AG04449 (cell line): ENCODE measurements at places on chromosomes 16 and 17.

- DNase-seq: no peak
Measured at GRCh38 chr17:76927577-76927976, 59.4 kb downstream of the MGAT5B start.

DNA sequence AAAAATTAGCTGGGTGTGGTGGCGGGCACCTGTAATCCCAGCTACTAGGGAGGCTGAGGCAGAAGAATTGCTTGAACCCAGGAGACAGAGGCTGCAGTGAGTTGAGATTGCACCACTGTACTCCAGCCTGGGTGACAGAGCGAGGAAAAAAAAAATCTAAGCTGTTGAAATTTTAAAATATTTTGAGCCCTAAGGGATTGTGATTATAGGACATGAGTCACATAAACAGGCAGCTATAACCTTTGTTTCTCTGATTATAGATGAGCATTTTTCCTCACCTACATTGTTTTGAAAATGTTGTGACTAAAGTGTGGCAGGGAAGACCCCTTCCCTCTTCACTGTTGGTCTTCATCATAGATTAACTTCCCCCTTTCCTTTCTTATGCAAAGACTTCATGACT is 135.5 kb downstream of the MGAT5B start:
- DNase-seq: no peak

GRCh38 chr17:51015145-51015558 is 105.5 kb downstream of the SPAG9 start:
- no peak for DNase-seq

DNA sequence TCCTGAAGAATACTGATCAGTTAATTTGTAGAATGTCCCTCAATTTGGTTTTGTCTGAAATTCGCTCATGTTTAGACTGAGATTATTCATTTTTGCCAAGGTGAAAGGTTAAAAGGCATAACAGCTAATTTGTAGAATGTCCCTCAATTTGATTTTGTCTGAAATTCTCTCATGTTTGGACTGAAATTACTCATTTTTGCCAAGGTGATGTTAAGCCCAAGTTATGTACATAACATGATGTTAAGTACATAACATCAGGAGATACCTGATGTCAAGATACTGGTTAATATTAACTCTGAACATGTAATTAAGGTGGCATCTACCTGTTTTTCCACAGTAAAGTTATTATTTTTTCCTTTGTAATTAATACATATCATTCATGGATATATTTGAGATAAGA is 243.4 kb upstream of the PMFBP1 start:
- DNase-seq: no peak

DNA sequence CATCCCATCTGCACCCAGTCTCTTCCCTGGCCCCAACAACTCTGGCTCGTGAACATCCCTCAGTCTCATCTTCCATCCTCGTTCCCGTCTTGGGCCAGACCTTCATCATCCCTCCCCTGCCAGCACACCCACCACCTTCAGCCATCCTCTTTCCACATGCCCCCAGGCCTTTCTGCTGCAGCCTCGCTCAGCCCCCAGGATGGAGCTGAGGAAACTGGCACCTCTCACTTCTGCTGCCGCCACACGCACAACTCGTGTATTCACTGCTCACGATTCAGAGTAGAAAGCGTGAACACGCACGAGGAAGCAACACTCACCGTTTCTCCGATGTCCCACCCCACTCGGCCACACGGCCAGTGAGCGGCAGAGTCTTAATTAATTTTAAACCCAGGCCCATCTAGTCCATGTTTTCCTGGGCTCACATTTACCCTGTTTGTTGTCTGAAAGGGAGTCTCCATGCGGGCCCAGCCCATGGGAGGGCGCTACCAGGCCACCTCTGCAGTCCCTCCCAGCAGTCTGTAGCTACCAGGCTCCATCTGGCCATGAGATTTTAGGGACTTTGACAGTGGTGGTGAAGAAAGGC is 12.5 kb downstream of the C16orf90 start:
- DNase-seq: no peak

- no peak for DNase-seq
Measured at GRCh38 chr17:51427323-51427811, 167.0 kb downstream of the UTP18 start.

DNA sequence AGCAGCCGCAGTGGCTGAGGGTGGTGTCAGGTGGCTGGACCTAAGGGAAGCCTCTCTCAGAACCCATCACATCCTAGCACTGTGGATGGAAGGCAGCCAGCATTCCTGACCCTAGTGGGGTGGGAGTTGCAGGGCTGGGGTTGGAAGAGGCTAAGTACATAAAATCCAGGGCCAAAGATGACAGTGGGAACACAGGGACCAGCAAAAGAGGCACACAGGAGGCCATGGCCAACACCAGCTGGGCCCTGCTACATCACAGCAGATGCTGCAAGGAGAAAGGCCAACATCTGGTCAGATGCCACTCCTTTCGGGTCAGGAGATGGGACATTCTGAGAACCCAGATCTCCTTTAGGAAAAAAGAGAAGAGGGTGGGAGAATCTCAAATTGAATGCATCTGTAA is 415.4 kb downstream of the SLC39A11 start:
- no peak for DNase-seq

DNA sequence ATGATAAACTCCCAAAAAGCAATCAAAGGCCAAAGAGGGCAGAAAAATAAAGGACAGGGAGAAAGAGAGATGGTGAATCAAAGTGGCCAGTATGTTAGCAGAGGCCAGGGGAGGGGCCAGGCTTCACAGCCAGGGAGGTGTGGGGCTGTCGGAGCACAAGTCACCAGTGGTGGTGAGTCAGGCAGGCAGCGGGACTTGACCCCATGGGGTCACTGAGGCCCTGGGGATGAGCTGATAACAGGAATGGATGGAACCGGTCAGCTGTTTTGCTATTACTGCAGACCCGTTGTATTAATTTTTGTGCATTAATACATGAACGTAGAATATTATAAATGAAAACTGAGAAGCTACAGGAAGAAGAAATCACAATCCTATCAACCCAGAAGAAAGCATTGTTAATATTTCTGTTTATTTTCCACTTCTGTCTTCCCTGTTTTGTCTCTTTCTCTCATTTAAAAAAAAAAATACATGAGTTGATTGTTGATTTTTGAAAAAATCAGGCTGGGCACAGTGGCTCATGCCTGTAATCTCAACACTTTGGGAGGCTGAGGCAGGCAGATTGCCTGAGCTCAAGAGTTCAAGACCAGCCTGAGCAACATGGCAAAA is 106.9 kb downstream of the SOCS1 start:
- no peak for DNase-seq

- no peak for DNase-seq
Measured at GRCh38 chr16:78742501-78743283, 643.2 kb downstream of the WWOX start.

DNA sequence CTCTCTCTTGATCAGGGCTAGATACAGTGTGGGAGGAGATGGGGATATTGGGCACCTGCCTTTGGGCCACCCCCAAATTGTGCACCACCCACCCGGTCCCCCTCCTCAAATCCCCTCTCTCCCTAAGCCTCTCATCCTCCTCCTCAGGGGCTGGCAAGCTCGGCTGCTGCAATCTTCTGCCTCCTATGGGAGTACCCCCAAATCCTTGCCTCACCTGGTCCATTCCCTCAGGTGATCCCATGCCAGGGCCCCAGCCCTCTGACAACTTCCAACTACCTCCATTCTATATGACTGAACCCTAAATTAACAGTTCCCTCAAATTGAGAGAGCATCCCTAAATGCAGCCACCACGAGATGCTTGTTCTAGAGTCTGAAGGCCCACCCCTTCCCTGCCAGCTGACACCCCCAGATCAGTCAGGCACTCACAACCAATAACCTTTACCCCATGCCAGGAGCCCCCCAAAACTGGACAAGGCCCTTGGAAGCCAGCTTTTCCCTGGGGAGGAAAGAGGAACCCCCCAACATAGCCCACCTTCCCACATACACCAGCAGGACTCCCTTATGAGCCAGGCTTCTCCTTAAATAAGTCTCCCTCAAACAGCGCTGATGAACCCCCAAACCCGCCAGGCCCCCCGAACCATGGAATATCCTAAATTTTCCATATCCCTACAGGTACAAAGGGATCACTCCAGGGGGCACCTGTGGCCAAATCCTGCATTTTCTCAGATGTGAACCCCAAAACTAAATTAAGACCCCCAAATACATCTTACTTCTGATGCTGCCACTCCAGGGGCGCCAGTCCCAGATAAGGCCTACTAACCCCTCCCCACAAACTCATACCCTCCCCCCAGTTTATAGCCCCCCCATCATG is 3.2 kb downstream of the DLG4 start:
- no peak for DNase-seq

- DNase-seq: no peak
Measured at GRCh38 chr17:1143573-1143972, 36.2 kb downstream of the ABR start.
